ENCODE measurements at places on chromosomes 7 and 10. TPM values are rescaled to one million over a fixed set of nuclear protein-coding genes. Genes with fewer than 3 reads are reported as not detected.

ADAMTS14 gene
- under 0.01 TPM for total RNA-seq

RAB19 gene
- not detected for total RNA-seq

GPR26 gene
- not detected for total RNA-seq

CAMK2B gene
- total RNA-seq, result under 0.01 TPM

TFR2 gene
- 0.57 TPM for total RNA-seq

ESYT2 gene
- 49.3 TPM for total RNA-seq

CD36 gene
- 288 TPM for total RNA-seq

All from bladder microvascular endothelial cell (primary cell).